ENCODE measurements at places on chromosomes 6 and 20. TPM values are rescaled to one million over a fixed set of nuclear protein-coding genes. Genes with fewer than 3 reads are reported as not detected.

FLOT1 gene
- total RNA-seq = 206 TPM

- no peak for DNase-seq
Measured at GRCh38 chr6:102981490-102982015, 1588.0 kb downstream of the GRIK2 start.

MAK gene
- 0.10 TPM for total RNA-seq

DNA sequence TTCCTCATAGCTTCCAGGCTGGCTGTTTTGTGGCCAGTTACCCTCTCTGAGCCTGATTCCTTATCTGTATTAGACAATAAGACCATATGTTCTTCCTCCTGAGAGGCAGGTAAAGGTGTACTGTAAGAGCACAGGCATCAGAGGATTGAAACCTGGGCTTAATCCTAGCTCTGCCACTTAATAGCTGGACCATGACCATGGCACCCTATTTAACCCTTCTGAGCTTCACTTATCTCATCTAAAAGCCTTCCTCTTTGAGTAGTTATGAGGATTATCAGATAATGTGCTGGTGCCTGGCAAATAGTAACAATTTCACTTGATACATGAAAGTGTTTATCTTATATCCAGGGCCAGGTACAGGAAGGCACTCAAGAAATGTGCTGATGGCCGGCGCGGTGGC lies 34.9 kb downstream of the BCL2L1 start:
- no peak for DNase-seq

SCRT2 gene
- not detected for total RNA-seq

DNA sequence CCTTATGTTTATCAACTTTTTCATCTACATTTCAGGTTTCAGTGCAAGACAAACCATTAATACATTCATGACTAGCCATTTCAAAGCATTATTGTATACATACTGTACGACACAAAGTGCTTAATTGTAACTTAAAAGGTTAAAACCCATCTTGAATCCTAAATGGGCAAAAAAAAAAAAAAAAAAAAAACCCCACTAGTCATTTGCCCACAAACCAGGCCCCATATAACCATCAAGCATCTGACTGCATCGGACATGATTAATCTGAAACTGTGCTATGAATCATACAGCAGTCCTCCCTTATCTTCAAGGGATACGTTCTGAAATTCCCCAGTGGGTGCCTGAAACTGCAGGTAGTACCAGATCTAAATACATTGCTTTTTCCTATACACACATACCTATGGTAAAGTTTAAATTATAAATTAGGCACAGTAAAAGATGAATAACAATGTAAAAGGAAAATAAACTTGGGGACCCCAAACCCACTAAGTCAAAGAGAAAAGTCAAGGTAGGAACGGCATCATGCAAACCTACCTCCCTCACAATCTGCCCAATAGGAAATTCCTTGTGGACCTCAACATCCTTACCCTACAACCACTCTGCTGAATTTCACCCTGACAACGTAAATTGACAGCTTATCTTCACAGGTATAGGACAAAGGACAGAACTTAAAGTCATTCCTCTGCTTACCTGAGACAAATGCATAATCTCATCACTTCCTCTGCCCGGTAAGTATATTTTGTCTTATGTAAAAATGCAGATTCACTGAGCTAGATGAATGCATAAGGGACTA lies 14.3 kb downstream of the B4GALT5 start:
- DNase-seq = peak; percentile 31
